ENCODE measurements at places on chromosomes 12 and 14.

GRCh38 chr14:72776701-72777261 is 117.1 kb downstream of the DPF3 start:
- DNase-seq, result no peak

- peak; percentile 97 for DNase-seq
These were observed 176.3 kb downstream of the ESR2 start for GRCh38 chr14:64117671-64118402.

DNA sequence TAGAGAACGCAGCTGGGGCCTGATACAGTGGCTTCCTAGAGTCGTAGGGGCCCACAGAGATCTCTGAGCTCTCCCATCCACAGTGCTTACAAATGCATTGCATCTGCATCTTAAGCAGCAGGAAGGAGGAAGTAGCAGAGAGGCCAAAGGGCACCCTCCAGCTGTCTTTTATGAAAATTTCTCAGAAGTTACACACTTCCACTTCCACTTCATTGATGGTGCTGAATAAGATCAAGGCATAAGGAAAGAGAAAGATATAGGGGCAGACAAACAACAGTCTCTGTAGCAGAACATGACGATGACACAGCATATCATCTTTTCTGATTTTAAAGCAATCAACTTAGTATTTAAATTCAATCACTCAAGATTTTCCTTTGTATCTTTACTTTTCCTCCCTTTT is 51.6 kb upstream of the ABCC9 start:
- no peak for DNase-seq

- no peak for DNase-seq
These were observed 9.4 kb downstream of the SSPN start for GRCh38 chr12:26204612-26205289.

GRCh38 chr14:85554106-85554505 is 24.2 kb downstream of the FLRT2 start:
- DNase-seq, result no peak

- no peak for DNase-seq
These were observed 16.9 kb downstream of the AMN start for GRCh38 chr14:102939329-102939728.

DNA sequence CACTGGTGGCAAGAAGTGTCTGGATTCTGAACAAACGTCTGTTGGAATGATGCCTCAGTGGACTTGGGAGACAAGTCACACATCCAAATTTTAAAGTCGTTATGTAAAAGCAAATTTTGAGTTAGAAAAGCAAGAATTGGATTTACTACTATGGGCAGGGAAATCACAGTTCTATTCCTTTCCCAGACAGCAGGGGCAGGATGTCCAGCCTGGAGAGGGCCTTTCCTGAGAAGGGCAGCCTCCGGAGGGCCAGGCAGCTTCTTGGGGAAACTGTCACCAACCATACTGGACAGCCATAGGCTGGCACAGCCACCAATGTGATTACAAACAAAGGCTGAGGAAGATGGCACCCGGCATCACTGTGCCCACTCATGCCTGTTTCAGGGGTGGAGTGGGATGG is 11.1 kb downstream of the SLC24A4 start:
- no peak for DNase-seq

GRCh38 chr12:102625819-102626218 is 145.5 kb upstream of the IGF1 start:
- DNase-seq, result no peak

- peak; percentile 17 for DNase-seq
These were observed 14.2 kb downstream of the HEBP1 start for GRCh38 chr12:12985817-12986408.

DNA sequence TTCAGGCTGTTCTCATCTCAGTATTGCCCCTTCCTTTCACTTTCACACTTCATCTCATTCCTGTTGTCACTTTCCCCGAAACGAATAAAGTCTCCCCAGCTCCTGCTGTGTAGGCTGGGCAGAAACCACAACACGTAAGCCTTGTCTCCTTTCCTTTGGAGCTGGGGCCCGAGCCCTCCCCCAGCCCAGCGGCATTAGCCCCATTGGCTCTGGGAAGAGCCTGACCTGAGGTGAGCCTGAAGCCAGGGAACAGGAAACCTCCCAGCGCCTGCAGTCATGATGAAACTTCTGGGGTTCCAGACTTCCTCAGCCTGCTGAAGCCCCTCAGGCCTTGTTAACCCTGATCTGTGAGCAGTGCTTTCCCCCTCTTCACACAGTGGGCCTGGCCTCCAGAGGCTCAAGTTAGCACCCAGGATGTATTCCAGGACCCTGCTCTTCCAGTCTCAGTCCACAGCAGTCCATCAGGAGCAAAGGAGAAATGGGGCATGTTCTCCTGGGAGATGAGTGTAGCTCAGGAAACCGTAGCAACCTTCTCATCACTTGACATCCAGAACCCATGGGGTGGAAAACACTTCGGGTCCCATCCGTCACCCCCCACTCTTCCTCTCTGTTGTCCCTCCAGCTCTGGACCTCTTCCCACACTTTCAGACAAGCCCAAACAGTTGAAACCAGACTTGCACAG is 21.8 kb downstream of the VASH1 start:
- DNase-seq, result no peak

GRCh38 chr14:91413547-91414474 is 3.8 kb downstream of the CCDC88C start:
- no peak for DNase-seq

DNA sequence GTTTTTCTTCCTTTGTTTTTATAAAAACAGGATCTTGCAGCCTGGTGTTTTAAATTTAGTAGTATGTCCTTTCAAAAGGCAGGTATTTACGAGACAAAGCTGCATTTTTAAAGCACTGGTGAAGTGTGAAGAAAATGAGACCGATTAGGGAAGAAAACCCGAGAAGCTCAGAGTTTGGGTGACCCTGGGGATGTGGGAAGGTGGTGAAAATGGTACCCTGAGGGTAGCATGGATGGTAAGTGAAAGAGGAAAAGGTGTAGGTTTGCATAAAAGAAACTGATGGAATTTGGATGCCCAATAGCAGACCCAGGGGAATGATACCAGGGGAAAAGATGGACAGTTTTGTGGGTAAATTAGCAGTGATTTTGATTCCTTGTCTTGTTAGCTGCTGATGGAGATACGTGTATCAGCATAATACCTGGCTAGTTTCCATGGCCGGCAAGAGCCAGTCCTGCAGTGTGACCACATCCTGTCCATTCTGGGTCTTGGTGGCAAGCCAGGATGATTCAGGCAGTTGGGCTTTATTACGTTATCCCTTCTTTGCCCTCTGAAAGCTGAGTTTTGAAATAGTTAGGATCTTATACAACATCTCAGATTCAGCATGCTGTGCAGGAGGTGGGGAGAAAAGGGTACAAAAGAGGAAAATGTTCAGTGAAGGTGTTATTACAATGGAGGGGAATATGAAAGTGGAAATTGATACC is 8.9 kb downstream of the BICD1 start:
- DNase-seq, result peak; percentile 95

- DNase-seq, result no peak
These were observed 115.0 kb downstream of the AKAP6 start for GRCh38 chr14:32443890-32444661.

DNA sequence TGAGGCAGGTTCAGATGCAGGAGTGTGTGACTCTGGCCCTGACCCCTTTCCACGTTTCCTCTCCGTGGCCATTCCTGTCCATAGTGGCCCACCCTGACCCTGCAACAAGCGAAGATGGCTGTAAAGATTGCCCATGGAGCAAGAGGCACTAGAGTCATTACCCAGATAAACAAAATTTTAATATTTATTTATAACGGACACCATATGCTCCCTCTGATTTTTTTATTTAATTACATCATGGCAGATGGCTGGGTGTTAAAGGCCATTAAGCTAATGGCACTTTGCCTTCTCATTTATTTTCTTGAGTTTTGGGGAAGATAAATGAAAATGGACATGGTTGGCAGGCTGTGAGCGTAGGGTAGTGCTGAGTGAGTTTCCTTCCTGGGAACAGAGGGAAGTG is 58.7 kb downstream of the WSCD2 start:
- no peak for DNase-seq

DNA sequence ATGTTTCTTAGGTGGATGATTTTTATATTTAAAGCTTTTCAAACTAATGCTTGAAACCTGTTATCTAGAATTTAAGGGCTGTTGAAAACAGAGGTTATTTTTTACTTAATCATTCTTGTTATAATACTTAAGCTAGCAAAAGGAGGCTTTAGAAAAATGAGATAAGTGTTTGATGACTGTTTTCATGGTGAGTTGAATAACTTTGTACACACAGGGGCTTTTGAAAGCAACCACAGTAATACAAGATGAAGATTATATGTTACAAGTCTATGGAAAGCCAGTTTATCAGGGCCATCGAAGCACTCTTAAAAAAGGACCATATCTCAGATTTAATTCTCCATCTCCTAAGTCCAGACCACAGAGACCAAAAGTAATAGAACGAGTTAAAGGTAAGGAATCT is 33.3 kb downstream of the KIAA0586 start:
- no peak for DNase-seq

DNA sequence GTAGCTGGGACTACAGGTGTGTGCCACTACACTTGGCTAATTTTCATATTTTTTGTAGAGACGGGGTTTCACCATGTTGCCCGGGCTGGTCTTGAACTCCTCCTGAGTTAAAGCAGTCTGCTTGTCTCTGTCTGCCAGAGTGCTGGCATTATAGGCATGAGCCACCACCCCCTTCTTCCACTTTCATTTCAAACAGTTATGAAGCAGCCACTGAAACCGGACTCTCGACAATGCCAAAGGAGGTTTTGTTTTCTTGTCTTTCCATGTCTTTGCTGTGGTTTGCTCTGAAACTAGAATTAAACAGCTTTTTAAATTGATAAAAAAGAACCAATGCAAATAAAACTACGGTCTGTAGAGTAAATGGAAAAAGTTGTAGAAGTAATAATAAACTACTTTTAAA is 30.4 kb downstream of the RAP1B start:
- DNase-seq, result no peak

All from foreskin keratinocyte (primary cell).